Substantia nigra (tissue), 51 donors: ENCODE measurements at places on chromosomes 4 and X.

DNA sequence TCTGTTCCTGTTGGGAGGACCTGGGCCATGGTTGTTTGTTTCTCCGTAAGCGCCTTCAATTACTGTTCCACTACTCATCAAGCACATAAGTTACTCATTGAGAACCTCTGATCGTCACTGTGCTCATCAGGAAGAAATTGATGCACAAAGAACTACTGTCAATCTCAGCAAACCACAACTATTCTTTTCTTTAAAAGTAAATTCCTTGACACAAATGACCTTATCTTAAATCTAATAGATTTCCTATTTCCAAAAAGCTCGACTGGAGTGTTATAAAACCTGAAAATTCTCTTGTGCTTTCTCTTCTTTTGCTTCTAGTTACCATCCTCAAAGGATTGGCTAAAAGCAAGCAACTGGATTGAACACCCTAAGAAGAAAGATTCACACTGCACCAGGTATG, at the start of gene MUC7:
Gene MUC7 (plus strand): TSS at position 301 of the 400 bp plus-strand sequence. CDS start 1,825 bp downstream, outside the sequence.
- no peak for DNase-seq

DNA sequence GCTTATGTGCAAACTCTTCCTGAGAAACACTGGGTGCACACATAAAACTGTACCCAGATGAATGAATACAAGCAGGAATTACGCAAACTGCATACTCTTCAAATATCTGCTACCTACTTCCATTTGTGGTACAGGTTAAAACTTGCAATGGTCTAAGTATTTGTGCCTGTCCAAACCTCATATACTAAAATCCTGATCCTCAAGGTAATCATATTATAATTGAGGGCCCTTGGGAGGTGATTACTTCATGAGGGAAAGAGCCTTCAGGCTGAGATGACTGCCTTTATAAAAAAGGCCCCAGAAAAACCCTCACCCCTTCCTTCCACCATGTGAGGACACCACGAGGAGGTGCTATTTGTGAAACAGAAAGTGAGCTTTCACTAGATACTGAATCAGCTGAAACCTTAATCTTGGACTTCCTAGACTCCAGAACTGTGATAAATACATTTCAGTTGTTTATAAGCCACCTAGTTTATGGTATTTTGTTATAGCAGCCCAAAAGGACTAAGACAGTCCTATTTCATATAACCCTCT, 1977.2 kb downstream of the PCDH7 start:
- no peak for DNase-seq

DNA sequence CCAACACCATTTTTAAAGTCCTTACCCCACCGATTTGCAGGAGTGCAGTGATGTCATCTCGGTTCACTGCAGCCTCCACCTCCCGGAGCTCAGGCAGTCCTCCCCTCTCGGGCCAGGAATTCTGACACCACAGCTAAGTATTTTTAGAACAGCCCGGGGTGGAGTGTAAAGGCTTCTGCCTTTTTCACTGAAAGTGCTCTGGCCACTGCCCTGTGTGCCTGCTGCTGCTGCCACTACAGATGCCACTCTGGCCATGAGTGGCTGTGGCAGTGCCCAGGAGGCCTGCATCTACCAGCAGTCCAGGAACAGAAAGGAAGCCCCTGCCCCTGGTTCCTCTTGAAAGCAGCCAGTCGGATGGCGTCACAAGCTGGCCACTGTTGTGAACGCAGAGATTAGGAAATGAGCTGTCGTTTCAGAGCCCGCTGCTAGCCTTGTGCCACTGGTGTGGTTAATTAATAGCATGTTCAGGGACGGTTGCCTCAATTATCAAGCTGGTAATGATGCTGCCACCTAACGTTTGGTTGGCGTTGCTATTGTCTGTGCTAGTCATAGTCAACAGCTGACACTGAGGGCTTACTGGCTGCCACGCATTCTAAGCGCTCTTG, 23.6 kb upstream of the TBC1D14 start:
- peak; percentile 28 for DNase-seq

DNA sequence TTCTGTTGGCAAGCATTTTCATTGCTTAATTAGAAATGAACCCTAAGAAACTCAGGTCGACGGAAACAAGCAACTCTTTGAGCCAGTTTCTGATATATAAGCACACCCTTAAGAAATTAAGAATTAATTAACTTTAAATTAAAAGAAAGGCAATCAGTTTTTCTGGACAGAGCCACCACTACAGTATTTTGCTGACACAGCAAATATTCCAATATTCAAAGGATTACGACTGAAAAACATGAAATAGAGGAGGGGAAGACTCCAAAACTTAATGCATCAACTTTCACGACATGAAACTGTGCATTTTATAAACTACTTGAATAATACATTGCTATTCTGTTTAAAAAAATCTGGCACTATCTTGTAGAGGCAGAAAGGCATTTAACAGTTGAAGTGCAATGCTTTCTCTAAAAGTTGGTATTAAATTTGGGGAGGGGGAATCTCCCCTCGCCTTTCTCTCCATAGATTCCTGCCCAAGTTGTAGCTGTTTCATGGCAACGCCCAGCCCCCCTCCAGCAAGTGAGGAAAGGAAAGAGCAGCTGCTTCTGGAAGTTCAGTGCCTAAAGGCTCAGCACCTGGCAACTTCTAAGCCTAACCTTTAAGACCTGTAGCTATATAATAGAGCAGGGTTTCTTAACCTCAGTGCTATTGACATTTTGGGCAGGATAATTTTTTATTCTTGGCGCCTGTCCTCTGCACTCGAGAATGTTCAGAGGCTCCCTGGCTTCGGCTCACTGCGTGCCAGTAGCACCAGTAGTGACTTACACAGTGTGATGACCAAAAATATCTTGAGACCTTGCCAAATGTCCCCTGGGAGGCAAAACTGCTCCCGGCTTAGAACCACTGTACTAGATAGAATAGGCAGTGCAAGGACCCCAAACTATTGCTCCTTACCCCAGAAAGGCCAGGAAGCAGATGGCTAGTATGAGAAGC, 6.7 kb upstream of the ZCCHC18 start:
- no peak for DNase-seq

DNA sequence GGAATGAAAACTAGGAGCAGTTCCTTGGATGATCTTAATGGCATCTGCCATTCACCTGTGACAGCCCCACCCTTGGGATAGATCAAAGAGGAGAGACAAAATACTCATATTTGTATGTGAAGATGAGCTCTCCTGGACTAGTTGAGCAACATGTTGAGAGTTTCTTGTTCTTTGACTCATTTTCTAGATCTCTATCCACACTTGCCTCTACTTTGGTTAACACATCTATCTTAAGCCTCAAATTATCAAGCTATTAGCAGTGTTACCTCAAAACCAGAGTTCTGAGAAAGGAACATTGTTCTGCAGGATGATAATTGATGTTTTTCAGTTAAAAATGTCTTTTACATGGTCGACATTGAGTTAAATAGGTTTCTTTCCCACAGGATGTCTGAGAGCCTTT, 94.2 kb upstream of the TEX13D start:
- no peak for DNase-seq

- DNase-seq = no peak
Observed at GRCh38 chr4:173024203-173024602, 144.4 kb upstream of the GALNT7 start.

DNA sequence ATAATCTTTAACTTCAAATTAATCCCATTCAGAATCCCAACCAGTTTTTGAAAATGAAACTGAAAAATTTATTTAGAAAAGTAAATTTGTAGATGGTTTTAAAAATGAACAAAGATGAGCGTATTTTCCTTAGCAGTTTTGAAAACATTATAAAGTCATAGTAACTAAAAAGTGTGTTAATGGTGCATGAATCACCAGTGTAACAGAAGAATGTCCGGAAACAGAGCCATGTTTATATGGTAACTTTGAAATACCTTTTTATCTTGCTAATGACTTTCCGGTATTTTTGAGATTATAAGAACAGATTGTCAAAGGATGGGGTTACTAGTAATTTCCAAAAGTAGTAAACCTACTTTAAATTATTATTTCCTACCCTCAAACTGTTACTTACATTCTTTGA, 145.9 kb downstream of the IRS4 start:
- no peak for DNase-seq

- DNase-seq = no peak
Observed at GRCh38 chr4:21835712-21836111, 112.9 kb downstream of the KCNIP4 start.

DNA sequence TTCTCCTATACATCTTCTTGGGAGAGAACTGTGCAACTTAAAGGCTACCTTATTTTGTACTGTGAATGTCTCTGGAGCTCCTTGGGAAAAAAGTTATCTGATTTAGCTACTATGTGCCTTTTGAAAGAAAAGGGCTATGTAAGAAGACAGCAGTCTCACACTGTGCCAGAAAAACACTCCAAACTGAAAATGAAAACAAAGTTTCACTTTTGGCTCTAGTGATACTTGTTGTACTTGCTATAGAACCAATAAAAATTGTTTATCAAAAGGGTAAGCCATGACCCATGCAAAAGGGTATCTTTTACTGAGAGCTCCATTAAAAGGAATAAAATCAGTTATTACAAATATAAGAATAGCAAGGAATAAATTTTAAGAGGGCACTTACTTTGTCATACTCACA, 2270.0 kb downstream of the ARAP2 start:
- no peak for DNase-seq

- DNase-seq = no peak
Observed at GRCh38 chr4:63619771-63620170, 789.5 kb downstream of the TECRL start.

GRCh38 chr4:169098532-169098931, 88.5 kb upstream of the CBR4 start:
- DNase-seq = no peak

- DNase-seq = no peak
Observed at GRCh38 chr4:15526924-15527592, 57.4 kb downstream of the CC2D2A start.

DNA sequence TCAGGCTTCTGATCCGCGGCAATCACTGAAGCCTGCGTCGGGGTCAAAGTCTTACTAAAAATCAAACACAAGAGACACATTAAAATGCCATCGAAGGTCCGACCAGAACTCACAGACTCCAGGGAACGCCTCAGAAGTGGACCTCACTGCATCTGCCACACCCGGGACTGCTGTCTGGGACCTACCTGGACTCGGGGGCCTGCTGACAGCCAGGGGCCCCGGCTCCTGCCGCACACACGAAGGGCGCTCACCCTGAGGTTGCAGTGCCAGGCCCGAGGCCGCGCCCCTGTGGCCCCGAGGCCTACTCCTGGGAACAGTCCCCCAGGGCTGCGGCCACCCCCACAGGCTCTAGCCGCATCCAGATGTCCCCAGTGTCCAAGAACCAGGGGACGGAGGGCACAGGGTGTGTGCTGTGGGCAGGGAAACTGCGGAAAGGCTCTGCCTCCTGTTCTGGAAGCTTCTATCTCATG, 7.4 kb downstream of the CTBP1 start:
- DNase-seq = no peak

- no peak for DNase-seq
Observed at GRCh38 chrX:38277802-38278201, 49.5 kb downstream of the RPGR start.

- DNase-seq = no peak
Observed at GRCh38 chr4:177517862-177518261, 75.6 kb upstream of the AGA start.

GRCh38 chr4:99404595-99405287, 30.4 kb downstream of the ADH7 start:
- DNase-seq = no peak

GRCh38 chr4:154517591-154517990, 26.0 kb upstream of the DCHS2 start:
- no peak for DNase-seq

DNA sequence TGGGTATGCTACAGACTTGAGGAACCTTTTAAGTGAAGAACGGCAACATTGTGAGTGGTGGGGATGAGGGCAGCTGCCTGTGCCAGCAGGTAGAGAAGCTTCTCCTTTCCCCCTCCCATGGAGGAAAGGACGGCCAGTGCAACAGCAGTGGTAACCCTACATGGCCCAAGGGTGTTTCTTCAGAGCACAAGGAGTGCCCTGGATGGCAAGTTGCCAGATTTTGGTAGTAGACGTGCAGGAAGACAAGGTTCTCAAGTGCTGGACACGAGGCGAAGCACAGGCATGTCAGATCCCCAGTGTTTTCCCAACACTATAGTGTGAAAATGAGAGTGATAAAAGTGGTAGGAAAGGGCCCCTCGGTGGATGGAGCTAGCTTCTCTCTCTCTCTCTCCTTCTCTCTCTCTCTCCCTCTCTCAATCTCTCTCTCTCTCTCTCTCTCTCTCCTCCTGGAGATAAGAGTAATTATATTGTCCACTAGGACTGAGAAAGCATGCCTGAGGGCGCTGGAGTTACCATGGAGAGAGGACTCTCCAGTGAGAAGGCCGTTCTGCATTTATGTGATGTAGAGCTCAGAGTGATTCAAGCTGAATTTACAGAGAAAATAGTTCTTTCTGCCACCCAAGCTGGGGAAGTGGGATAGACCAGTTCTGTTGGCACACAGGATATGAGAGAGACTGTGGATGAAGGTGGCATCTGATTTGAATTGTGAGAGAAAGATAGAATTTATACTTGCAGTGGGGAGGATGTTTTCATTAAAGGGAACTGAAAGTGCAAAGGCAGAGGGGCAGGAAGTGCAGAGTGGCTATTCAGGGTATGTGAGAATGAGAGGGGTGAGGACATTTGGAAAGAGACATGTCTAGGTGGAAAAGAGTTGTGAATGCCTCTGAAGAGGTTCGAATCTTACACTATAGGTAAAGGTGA, 25.7 kb upstream of the TRPC3 start:
- DNase-seq = no peak

DNA sequence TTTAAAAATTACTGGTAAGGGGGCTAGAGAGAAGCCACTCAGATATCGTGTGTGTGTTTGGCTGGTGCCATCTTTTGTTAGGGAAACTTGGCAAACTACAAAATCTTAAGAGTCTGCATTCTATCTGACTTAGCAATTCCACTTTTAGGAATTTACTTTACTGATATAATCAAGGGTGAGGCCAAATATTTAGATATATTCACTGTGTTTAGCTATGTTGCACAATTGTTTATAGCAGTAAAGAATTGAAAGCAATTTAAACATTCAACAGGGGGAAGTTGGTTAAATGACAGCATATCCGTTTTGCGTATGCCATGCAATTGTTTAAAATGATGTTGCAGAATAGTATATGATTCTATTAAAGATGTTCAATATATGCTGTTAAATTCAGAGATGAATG, 6.4 kb upstream of the HERC3 start:
- no peak for DNase-seq

DNA sequence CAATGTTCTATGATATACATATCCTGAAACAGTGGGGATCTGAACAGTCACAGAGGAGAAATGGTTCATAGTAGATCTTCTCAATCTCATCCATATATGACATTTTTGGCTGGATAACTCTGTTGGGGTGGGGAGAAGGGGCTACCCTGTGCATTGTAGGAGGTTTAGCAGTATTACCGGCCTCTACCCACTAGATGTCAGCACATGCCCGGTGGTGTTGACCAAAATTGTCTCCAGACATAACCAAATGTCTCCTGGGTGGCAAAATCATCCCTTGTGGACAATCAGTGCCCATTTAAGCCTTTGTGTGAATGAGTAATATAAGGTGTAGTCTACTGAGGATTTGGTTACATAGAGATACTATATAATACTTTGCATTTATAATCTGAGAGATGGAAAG, 89.9 kb downstream of the PLS3 start:
- peak; percentile 23 for DNase-seq

GRCh38 chr4:186570193-186570996, 15.0 kb upstream of the MTNR1A start:
- no peak for DNase-seq
